ENCODE measurements at places on chromosomes 3 and 15. TPM values are rescaled to one million over a fixed set of nuclear protein-coding genes. Genes with fewer than 3 reads are reported as not detected.

- no peak for DNase-seq
Measured at GRCh38 chr3:169955406-169955805, 11.2 kb upstream of the SEC62 start.

Gene WDR53
- total RNA-seq, result 13.4 TPM

DNA sequence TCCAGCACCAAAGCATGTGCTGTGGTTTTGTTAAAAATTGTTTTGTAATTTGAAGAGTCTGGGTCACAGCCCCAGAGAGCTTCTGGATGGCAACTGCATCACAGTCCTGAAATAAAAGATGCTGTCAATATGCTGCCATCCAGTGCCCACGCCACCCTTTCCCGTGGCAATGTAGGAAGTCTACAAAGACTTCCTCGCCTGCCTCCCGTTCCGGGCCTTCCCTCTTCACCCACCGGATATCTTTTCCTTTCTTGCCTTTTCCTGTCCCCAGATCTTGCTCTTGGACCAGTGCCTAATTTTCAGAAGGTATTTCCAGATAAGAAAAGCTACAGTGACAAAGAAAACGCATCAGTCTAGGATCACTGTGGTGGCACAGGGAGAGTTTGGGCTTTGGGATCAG, 85.3 kb upstream of the RNU6-1 start:
- no peak for DNase-seq

GRCh38 chr15:88904257-88904623, 8.9 kb upstream of the HAPLN3 start:
- no peak for DNase-seq

Gene TIMP4
- 0.75 TPM for total RNA-seq

GRCh38 chr3:177367788-177368187, 170.5 kb upstream of the TBL1XR1 start:
- no peak for DNase-seq

DNA sequence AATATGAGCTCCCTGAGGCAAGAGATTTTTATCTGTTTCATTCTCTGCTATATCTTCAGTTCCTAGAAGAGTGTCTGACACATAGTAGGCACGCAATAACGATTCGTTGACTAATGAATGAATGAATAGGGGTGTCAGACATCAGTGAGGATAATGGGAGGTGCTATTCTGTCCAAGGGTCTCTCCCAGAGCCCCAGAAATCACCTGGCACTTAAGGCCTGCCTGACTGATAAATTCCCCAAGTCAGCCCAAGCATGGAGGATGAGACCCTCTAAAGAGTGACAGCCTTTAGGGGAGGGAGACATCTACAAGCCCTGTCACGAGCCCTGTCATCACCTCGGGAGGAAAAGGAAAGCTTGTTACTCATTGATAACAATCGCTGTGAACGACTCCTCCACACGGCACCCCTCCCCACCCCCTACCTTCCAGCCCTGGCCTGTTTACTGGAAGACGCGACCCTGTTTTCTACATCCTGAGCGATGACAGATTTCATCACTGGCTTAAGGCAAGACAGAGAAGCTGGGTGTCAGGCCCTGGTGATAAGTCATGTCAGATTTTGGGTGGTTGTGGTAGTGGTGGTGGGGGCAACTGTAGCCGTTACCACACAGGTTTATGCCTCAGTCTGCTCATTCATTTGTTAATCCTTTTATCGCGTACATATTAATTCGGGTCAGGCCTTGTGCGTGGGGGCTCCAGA, 23.1 kb downstream of the BHLHE40 start:
- DNase-seq, result no peak

Gene FRMD5
- 5.1 TPM for total RNA-seq

- no peak for DNase-seq
Measured at GRCh38 chr3:18247776-18248310, 177.3 kb downstream of the SATB1 start.

Gene USP13
- 25.2 TPM for total RNA-seq

DNA sequence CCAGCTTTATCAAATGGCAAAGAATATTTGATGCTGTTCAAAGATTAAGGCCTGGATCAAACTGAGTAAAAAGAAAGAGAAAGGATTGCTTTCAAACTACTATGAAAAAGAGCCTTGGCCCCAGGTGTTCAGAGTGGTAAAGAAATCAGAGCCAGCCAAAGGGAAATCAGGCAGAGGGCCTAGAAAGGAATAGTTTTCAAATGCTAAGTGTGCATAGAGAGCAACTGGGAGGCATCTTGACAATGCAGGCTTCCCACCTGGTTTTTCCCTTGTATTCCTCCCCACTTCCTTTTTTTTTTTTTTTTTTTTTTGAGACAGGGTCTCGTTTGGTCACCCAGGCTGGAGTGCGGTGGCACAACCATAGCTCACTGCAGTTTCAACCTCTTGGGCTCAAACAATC, 340.2 kb upstream of the ADAMTS9 start:
- no peak for DNase-seq

GRCh38 chr15:90691369-90691768, 25.8 kb upstream of the BLM start:
- no peak for DNase-seq

Gene FSIP1
- 8.1 TPM for total RNA-seq

Gene RTP3
- not detected for total RNA-seq

GRCh38 chr15:22980189-22981050, at the start of gene CYFIP1:
CYFIP1 (minus strand) TSS chr15:22980368; CDS start chr15:22947285, 33,083 bp downstream.
- peak; percentile 63 for DNase-seq

- no peak for DNase-seq
Measured at GRCh38 chr3:140298569-140299070, 363.6 kb downstream of the CLSTN2 start.

DNA sequence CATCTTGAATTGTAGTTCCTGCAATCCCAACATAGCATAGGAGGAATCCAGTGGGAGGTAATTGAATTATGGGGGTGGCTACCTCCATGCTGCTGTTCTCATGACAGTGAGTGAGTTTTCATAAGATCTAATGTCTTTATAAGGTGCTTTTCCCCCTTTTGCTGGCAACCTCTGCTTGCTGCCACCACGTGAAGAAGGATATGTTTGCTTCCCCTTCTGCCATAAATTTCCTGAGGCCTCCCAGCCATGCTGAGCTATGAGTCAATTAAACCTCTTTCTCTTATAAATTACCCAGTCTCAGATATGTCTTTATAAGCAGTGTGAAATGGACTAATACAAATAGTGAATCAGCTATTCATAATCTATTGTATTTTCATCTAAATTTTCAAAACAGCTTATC, 537.3 kb downstream of the EPHA3 start:
- no peak for DNase-seq
